ENCODE measurements at places on chromosomes 2 and 18. TPM values are rescaled to one million over a fixed set of nuclear protein-coding genes. Genes with fewer than 3 reads are reported as not detected.

DNA sequence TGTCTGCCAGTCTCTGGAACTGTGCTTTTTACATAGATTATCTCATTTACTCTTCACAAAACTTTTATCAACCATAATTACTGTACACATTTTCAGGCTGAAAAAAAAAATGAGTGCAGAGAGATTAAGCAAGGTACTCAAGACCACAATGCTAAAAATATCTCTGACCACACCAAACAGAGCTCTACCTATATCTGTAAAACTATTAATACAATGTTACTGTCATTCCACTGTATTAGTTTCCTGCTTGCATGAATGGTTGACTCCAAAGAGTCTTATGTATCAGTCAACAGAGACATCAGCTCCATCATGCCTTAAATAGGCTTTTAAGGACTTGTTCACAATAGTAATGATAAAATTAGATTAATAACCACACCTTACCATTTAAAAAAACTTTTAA is 134.7 kb upstream of the CCDC150 start:
- DNase-seq = no peak

GRCh38 chr2:128818704-128819491 is 500.2 kb upstream of the HS6ST1 start:
- DNase-seq = no peak

GRCh38 chr2:235557903-235558302 is 64.1 kb downstream of the AGAP1 start:
- no peak for DNase-seq

Gene SPP2
- not detected for total RNA-seq

GRCh38 chr2:220272656-220273055 is 645.2 kb downstream of the SLC4A3 start:
- DNase-seq = no peak

Gene CSRNP3
- total RNA-seq = 4.3 TPM

Gene OBSL1
- 158 TPM for total RNA-seq

DNA sequence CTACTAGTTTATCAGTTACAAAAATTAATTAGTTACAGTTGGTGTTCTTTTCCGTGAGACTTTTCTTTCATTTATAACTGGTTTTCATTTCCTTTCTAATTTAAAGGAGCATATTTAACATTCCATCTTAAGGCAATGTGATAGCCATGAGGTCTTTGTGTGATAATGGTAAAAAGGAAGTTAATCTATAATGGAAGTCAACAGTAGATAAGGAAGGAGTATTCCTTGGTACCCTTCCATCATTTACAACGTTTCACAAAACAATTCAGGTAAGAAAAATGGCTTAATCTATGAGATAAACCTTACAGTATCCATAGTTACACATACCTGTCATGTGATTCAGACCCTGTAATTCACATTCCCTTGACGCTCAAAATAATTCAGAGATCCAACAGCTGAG is 525.4 kb upstream of the VWC2L start:
- no peak for DNase-seq

GRCh38 chr2:39158351-39158750 is 37.5 kb upstream of the SOS1 start:
- no peak for DNase-seq

GRCh38 chr2:238997684-238998083 is 149.8 kb downstream of the TWIST2 start:
- DNase-seq = peak; percentile 13

Gene IGFBP5
- 10.2 TPM for total RNA-seq

Gene TUBA4B
- not detected for total RNA-seq

GRCh38 chr2:9107168-9108025 is 99.2 kb upstream of the ASAP2 start:
- DNase-seq = no peak

Gene TAF4B
- 19.1 TPM for total RNA-seq

- DNase-seq = no peak
Measured at GRCh38 chr2:151060287-151060686, 201.4 kb downstream of the RBM43 start.

DNA sequence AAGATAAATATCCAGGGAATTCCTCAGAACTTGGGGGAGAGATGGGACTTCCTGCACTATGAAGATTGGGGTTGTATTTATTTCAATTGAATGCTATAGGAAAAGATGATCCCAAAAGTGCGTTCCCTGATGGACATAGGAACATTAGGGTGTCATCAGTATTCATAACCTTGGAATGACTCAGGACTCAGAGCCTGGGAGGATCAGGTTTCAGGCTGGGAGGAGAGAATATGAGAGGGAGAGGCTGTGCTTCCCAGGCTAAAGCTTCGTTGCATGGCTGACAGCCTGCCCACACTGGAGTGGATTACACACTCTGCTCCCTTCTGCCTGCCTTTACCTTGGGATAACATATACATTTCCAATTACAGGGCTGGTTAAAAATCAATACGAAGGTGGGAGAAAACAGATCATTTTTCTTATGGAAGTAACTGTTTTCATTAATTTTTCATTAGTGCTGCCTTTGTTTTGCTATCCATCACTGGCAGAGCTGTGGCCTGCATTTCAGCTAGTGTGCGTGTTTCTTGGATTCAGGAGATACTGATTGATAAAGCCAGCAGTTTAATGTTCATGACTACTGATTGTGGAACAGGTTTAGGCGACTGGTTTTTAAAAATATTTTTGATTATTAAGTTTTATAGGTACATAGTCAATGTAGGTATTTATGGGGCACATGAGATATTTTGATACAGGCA is 118.7 kb downstream of the KCTD1 start:
- DNase-seq = peak; percentile 32

GRCh38 chr2:98037666-98038336 is 42.1 kb upstream of the TMEM131 start:
- peak; percentile 32 for DNase-seq

Gene ACVR1C
- total RNA-seq = 1.0 TPM

Gene DNER
- 0.70 TPM for total RNA-seq

Gene TEKT4
- not detected for total RNA-seq

DNA sequence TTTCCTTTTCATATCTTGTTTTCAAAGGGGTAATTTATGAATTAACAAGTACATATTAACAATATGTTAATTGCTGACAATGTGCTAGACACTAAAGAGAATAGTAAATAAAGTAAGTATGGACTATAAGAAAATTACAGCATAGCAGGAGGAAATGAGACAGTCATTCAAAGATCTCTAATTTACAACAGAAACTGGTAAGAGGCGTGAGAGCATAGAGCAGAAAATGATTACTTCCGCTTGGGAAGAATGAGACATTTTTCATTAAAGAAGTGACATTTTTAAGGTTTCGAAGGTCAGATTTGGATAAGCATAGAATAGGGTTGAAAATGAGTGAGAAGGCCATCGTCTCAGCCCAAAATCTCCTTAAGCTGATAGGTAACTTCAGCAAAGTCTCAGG is 184.4 kb upstream of the SESTD1 start:
- no peak for DNase-seq

Gene STAMBP
- total RNA-seq = 46.3 TPM

Gene CNGA3
- not detected for total RNA-seq

Gene ITPRIPL1
- 8.8 TPM for total RNA-seq

GRCh38 chr2:64838817-64839216 is 150.4 kb upstream of the SLC1A4 start:
- DNase-seq = no peak

- no peak for DNase-seq
Measured at GRCh38 chr18:61600422-61600821, 267.2 kb downstream of the CDH20 start.

Gene ARHGAP28
- 24.5 TPM for total RNA-seq

Gene POTEC
- not detected for total RNA-seq

Gene GPR45
- not detected for total RNA-seq

Measured in H7 (cell line).